Osteocyte (in vitro differentiated cells): ENCODE measurements at places on chromosomes 13 and 19. TPM values are rescaled to one million over a fixed set of nuclear protein-coding genes. Genes with fewer than 3 reads are reported as not detected.

DNA sequence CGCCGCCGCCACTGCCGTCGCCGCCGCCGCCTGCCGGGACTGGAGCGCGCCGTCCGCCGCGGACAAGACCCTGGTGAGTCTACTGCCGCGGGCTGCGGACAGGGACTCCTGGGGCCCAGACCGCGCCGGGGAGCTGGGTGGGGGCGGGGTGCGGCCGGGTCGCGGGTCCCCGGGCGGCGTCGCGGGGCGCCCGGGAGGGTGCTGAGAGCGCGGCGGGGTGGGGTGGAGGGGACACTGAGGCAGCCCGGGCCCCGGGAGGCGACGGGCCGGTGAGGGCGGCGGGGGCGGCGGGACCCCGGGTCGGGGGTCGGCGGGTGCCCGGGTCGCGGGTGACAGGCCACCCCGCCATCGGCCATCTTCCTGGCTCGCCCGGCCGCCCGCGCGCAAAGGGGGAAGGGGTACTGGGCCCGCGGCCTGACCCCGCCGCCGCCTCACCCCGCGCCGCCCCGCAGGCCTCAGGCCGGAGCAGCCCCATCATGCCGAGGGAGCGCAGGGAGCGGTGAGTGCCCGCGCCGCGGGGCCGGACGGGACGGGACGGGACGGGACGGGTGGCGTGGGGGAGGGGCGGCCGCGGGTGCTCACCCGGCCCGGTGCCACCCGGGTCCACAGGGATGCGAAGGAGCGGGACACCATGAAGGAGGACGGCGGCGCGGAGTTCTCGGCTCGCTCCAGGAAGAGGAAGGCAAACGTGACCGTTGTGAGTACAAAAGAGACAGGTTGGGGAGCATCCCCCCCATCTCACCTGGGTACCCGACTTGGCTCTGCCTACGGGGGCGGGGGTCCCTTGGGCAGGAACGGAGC lies 489 bp downstream of the CCNE1 start:
- DNase-seq, result peak; percentile 86

GRCh38 chr19:16571822-16572331 lies 338 bp downstream of the SLC35E1 start:
- DNase-seq, result no peak

DNA sequence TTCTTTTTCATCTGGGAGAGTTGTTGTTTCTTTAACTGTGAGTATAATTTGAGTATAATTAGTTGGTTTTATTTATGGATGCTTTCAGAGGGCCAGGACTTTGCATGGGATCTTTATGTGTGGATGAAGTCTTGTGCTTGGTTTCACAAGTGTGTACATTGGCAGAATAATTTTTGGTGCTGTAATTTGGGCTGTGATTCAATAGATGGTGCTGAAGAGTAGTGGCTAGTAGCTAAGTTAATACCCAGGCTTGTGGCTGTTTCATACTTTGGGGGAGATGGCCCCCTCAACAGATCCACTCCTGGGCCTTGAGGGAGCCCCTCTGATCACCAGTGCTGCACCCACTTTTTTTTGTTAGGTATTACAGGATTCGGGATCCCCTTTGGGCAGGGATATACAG lies 1142.4 kb downstream of the SLITRK1 start:
- no peak for DNase-seq

GRCh38 chr13:97327506-97328221 lies 105.5 kb downstream of the MBNL2 start:
- no peak for DNase-seq

HAUS5 gene
- total RNA-seq, result 15.0 and 16.6 TPM in 2 replicates

KANK3 gene
- 0.30 TPM in 1 of 2 replicates, not detected in the other for total RNA-seq
